ENCODE measurements at places on chromosomes 6 and 20. TPM values are rescaled to one million over a fixed set of nuclear protein-coding genes. Genes with fewer than 3 reads are reported as not detected.

- no peak overlapping the region for H3K4me3 ChIP-seq
- peaks cover 67% of the 10 kb centered on the region for H3K36me3 ChIP-seq
- H3K4me1 ChIP-seq, result no peaks in the 10 kb centered on the region
- H3K27me3 ChIP-seq, result no peaks in the 10 kb centered on the region
- H3K27ac ChIP-seq, result peak overlapping the region; percentile 39
Measured at GRCh38 chr20:63560333-63560805, 6.4 kb downstream of the FNDC11 start.

The MUCL3 gene
- total RNA-seq, result 0.07 TPM

DNA sequence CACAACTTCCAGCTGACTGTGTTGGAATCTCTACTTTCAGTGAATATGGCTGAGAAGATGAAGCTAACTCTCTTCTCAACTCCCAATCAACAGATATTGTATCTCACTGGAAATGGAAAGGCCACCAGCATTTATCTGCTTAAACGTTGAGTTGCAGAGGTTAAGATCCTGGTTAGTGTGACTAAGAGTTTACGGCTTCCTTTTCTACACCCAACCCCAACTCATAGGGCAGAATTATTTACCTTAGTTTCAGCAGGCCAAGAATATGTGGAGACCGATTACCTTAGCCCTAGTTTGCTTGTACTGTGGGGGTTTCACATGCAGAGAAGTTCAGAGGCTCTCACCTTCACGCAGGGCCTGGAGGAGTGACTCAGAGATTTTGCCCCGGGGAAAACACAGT, 1026.6 kb downstream of the EYS start:
- H3K4me1 ChIP-seq, result no peaks in the 10 kb centered on the region
- H3K27ac ChIP-seq, result no peak overlapping the region
- no peaks in the 10 kb centered on the region for H3K36me3 ChIP-seq
- H3K4me3 ChIP-seq, result no peak overlapping the region
- no peaks in the 10 kb centered on the region for H3K27me3 ChIP-seq

DNA sequence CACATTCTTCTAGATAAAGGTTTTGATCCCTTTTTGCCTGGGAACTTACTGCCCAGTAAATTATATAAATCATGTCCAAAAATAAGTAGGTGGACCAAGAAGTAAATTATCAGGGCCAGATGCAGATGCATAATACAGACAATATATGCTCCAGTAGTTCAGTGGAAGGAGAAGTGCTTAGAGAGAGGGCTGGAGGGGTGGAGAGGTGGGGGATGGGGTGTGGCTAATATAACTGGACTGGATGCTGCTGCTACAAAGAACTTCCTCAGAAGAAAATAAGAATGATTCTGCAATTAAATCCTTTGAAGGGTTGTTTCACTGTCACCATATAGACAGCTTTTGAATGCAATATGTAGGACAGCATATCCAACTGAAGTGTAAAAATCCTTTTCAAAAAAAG, 14.8 kb upstream of the TFAP2D start:
- DNase-seq, result no peak
- no peaks in the 10 kb centered on the region for H3K27me3 ChIP-seq
- no peak overlapping the region for H3K4me3 ChIP-seq
- H3K27ac ChIP-seq, result no peak overlapping the region

The SIRPG gene
- not detected for total RNA-seq

DNA sequence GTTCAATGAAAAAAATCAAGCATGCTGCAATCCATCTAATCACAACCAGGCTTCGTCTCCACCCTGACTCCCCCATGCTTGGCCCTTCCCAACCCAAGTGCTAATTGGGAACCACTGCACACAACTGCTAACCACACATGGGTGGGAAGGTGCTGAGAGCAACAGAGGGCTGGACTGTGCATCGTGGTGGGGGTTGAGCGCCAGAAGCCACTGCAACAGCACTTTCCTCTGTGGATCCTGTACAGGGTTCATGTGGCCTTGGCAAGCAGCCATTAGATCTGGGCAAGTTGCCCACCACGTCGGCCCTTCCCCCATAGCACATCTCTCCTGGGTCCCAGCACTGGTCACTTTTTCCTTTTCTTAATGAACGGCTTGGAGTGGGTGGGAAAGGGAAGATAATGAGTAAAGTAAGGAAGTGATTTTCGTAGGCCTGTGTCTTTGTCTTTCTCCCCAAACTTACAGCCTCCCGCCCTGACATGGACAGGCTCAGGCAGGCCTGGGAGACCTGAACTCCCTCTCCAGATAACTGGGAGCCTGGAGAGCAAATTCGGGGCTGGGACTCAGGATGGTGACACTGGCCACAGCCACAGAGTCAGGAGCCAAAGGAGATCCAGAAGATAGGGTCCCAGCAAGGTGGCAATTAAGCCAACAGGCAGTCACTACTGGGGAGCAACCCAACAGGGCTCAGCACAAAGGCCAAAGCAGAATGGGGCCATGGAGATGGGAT, 34.4 kb upstream of the MRPS10 start:
- peak; percentile 73 for DNase-seq
- H3K27ac ChIP-seq, result no peak overlapping the region
- H3K27me3 ChIP-seq, result no peaks in the 10 kb centered on the region
- H3K36me3 ChIP-seq, result peaks cover 7% of the 10 kb centered on the region
- no peak overlapping the region for H3K4me3 ChIP-seq

The CHRNA4 gene
- total RNA-seq, result not detected

The TIAM2 gene
- total RNA-seq, result 12.9 TPM

DNA sequence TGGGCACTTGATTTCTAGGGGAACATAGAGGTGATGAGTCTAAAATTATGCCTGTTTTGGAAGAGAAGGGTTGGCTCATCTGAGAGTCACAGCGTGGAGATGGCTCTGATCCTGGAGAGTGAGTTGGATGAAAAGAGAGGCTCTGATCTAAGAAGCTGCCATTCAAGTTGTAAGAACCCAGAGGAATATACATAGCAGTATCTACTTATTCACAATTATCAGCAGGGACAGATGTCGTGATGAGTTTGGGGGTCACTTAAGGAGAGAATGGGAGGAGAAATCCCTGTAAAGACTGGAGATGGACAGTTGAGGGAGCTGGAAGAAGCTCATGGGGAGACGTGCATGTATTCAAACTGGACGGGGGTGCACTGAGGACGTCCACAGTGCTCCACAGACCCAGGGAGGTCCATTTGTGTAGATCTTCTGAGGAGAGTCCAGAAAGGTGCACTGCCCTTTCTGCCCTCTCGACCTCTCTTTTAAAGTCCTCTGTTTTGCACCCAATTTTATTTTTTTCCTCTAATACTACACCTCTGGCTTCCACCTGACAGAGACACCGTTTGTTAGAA, 124.7 kb upstream of the SSTR4 start:
- no peaks in the 10 kb centered on the region for H3K36me3 ChIP-seq
- no peak overlapping the region for H3K4me3 ChIP-seq
- no peak overlapping the region for H3K27ac ChIP-seq
- H3K4me1 ChIP-seq, result no peaks in the 10 kb centered on the region
- peaks cover 15% of the 10 kb centered on the region for H3K27me3 ChIP-seq

DNA sequence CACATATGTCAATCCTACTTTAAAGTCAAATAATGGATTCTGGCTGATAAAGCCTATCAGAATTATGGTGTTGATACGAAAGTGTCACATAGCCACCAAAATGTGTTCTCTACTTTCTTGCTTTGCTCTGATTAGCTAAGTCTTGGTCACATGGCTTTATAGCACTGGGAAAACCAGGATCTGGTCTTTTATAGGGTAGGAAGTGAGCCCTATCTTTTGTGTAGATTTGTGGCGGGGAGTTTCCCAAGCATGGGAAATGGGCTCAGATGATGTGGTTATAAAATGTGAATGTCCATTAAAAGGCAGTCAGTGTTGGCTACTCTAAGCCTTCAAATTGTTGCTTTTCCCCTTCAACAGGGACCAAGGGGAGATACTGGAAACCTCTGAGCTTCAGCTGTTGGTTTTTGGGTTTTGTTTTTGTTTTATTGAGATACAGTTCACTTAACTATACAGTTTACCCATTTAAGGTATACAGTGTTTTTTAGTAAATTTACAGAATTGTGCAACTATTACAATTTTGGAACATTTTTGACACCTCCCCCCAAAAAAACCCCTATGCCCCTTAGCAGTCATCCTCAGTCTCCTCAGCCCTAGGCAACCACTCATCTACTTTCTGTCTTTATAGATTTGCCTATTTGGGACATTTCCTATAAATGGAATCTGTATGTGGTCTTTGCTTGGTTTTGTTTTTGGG, 12.2 kb downstream of the RRP36 start:
- no peaks in the 10 kb centered on the region for H3K4me1 ChIP-seq
- H3K4me3 ChIP-seq, result no peak overlapping the region
- H3K27me3 ChIP-seq, result no peaks in the 10 kb centered on the region
- H3K27ac ChIP-seq, result no peak overlapping the region

Measured in Calu3 (cell line).